Erythroblast (primary cell): ENCODE measurements at places on chromosomes 3 and 15.

GRCh38 chr15:29727871-29728270, 94.4 kb downstream of the TJP1 start:
- no peak for DNase-seq

- peak; percentile 72 for DNase-seq
Observed at GRCh38 chr15:77418966-77419835, 703 bp downstream of the PEAK1 start.

- DNase-seq = no peak
Observed at GRCh38 chr15:25093455-25094029, 138.8 kb downstream of the SNRPN start.

- DNase-seq = no peak
Observed at GRCh38 chr3:41040256-41040655, 159.0 kb upstream of the CTNNB1 start.

DNA sequence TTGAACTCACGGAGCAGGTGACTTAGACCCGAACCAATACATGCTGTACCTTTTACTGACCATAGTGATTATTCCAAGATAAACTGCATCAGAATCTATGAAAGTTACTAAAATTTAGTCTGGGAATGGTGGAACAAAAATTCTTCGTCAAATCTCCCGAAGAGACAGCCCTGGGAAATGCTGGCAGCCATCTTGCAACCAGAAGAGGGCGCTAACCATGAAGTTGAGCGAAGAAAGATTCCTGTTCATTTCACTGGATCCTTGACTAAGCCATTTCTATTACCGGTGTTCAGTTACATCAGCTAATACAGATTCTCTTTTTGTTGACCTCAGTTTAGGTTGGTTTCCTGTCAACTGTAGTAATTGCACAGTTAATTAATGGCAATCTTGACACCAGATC, 199.6 kb downstream of the SLC9A9 start:
- DNase-seq = peak; percentile 23

DNA sequence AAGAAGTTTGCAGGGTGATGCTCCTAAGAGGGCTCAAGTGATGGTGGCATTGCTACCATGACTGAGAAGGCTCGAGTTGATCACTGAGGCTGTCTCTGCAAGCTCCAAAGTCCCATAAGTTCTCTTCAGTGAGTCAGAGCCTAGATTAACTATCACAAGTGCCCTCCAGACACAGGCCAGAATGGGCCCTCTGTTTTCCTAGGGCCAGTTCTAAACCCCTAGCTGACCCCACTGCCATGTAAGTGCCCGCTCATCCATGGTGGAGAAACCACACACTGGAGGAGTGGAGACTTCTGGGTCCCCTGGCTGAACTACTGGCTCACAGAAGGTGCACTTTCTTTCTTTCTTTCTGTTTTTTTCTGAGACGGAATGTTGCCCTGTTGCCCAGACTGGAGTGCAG, 87.6 kb upstream of the WNT5A start:
- DNase-seq = no peak

DNA sequence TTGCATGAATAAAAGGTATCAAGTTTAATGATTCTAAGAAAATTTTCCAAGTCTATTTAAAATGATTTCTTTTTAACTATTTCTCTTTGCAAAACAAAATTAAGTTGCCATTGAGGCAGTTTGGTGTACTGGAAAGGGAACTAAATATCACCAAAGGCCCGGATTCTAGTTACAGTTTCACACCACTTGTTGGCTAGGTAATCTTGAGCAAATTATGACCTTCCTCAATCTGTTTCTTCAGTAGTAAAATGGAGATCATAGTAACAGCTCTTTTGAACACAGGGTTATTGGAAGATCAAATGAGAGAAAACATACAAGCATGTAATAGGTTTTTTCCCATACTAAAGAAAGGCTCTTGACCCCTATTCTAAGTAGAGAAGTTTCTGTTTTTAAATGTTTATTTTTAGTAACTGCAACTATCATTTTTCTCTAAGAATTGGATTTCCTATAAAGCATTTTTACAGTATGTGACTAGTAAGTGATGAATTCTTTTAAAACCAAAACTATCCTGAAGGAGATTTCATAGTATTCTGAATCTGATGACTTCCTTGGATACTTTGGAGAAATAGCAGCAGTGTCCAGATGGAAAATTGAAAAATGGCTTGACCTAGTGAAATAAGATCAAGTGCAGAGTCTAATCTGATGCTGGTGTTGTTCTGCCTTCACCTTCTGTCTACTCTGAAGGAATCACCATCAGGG, 15.7 kb downstream of the SCAANT1 start:
- DNase-seq = no peak

GRCh38 chr3:23624305-23624704, 181.4 kb upstream of the UBE2E1 start:
- no peak for DNase-seq

DNA sequence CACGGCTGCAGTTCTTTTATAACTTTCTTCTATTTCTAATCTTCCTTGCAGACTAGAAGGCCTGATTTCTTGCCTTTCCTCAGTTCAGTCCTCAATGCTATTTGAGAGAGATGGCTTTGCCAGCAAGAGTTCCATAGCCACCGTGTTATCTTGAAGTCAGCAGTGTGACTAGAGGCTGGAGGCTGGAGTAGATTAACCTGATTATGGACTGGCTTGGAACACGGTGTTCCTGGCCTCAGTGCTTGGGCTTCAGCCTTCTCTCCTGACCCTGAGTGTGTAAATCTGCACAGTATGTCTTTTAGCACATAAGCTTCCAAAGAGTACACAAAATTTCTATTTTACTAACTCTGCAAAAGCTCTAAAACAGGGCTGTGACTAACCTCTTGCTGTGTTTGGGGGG, 61.4 kb downstream of the CCDC54 start:
- DNase-seq = no peak

DNA sequence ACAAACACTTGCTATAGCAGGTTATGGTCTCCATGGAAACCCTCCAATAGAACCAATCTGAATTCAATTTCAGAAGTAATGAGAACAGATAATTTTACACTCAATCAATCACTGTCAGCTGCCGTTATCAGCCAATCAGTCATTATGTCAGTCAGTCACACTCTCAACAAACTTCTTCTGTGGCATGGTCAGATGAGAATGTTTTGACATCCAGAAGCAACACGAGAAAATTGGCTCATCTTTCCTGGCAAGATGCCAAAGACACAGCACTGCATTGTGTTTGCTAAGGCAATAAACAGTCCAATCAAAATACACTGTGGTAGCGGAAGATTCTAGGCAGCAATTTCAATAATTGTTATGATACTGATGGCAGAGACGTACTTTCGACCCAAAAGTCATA, 190.7 kb downstream of the RORA start:
- no peak for DNase-seq

GRCh38 chr15:48336940-48337339, 5.7 kb downstream of the DUT start:
- peak; percentile 75 for DNase-seq

DNA sequence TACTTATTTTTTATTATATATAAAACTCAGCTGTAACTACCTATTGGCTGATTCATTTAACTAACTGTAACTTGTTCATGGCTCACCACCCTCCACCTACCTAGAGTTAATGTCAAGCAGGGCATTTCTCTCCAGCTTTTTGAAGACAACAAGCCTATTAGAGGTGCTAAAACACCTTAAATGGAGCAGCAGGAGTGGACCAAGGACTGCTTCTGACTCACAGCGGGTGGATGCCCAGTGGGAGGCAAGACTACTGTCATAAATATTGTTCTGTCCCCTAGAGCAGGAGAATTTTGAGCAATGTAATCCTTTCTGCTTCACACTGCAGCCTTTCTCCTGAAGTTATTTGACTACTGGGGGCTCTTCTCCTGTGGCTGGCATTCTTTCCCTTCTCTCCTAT, 146.9 kb downstream of the CLSTN2 start:
- no peak for DNase-seq

- DNase-seq = peak; percentile 46
Observed at GRCh38 chr3:122299872-122300460, 25.1 kb upstream of the CSTA start.

DNA sequence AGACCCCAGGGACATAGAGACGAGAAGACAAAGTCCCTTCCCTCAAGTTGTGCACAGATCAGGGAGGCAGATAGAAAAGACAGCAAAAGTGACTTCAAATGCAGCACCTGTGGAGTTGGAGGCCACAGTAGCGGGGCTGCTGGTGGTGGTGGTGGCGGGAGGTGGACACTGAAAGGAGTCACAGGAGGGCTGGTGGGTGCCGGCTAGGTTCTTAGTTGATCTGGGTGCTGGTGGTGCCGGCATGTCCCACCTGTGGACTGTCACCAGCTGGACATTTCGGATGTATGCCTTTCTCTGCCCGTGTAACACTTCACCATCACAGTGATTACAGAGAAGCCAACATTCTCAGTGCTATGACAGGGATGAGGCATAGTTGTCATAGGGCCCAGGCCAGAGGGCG, 49.2 kb upstream of the MTMR10 start:
- DNase-seq = no peak

DNA sequence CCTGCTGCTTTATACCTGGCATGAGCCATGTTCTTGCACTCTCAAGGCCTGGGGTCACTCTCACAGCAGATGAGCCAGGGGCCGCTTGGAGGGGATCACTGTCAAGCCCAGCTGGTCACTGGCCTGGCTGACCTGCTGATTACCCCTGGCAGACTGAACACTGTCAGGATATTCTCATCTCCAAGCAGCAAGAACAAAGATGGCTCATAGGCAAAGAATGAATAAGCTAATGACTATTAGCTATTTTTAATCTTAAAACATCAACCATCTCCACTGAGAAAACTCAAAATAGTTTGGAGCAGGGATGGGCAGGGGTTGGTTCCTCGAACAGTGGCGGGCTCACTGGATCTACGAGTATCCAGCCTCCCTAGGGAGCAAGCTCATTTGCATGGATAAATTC, 64.4 kb upstream of the ACAN start:
- DNase-seq = no peak

DNA sequence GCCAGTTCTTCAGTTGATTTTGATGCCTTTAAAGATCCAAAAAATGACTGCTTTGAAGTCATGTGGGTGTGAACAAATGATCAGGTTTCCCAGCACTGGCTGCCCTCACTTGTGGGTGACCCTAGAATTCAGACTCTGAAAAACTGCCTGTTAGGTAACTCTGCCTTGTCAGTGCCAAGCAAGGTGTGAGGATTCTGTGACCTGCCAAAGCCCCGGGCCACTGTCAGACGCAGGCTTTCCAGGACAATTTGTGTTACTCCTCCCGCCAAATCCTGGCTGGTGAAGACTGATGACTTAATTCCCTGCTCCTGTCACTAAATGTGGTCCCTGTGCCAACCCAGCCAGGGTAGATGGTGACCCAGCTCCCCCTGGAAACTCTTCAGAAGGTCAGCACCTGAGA, 99.2 kb upstream of the PSMD6 start:
- no peak for DNase-seq

- DNase-seq = no peak
Observed at GRCh38 chr3:57992452-57993213, 15.6 kb upstream of the FLNB start.

GRCh38 chr15:66789029-66790025, 87.3 kb downstream of the SMAD6 start:
- DNase-seq = peak; percentile 21
